ENCODE measurements at places on chromosomes 6 and 20. TPM values are rescaled to one million over a fixed set of nuclear protein-coding genes. Genes with fewer than 3 reads are reported as not detected.

The SPACA1 gene
- total RNA-seq = not detected

The RIMS4 gene
- not detected for total RNA-seq

The SLC44A4 gene
- total RNA-seq = 0.12 TPM

The MICB gene
- total RNA-seq = 36.1 TPM

The SOX18 gene
- 1.3 TPM for total RNA-seq

The PDE10A gene
- total RNA-seq = not detected

The RIN2 gene
- not detected for total RNA-seq

The NRSN1 gene
- total RNA-seq = not detected

The TPD52L1 gene
- 0.29 TPM for total RNA-seq

The THBS2 gene
- total RNA-seq = not detected

The CRIP3 gene
- not detected for total RNA-seq

The DNAAF9 gene
- total RNA-seq = 0.98 TPM

The CLPSL1 gene
- total RNA-seq = not detected

The MEI4 gene
- not detected for total RNA-seq

The HCK gene
- total RNA-seq = 0.22 TPM

The RIMS1 gene
- not detected for total RNA-seq

The POLH gene
- total RNA-seq = 35.7 TPM

The KIAA1755 gene
- total RNA-seq = not detected

The LY6G6F gene
- not detected for total RNA-seq

The SAMD3 gene
- 3.1 TPM for total RNA-seq

The SAPCD1 gene
- total RNA-seq = 16.7 TPM

The SNAI1 gene
- 3.5 TPM for total RNA-seq

The ZC3H12D gene
- 96.7 TPM for total RNA-seq

The ARFGEF3 gene
- total RNA-seq = 0.22 TPM

The TGM2 gene
- total RNA-seq = not detected

The FRK gene
- total RNA-seq = 0.02 TPM

The KAT14 gene
- 17.9 TPM for total RNA-seq

The C6orf89 gene
- total RNA-seq = 31.5 TPM

The CST5 gene
- total RNA-seq = not detected

The NDUFAF4 gene
- 74.1 TPM for total RNA-seq

The CD40 gene
- total RNA-seq = 2.0 TPM

The ENPP1 gene
- 1.2 TPM for total RNA-seq

The MYLK4 gene
- total RNA-seq = 0.10 TPM

The SLC17A1 gene
- total RNA-seq = not detected

The BPIFA1 gene
- not detected for total RNA-seq

The PTCHD4 gene
- not detected for total RNA-seq

The TMEM170B gene
- 0.86 TPM for total RNA-seq

The PPP1R3D gene
- total RNA-seq = 7.0 TPM

The GPX5 gene
- total RNA-seq = not detected

The FOXQ1 gene
- not detected for total RNA-seq

The BPI gene
- not detected for total RNA-seq

The KIF25 gene
- not detected for total RNA-seq

The HLA-DOB gene
- 4.2 TPM for total RNA-seq

The ACTL10 gene
- 3.7 TPM for total RNA-seq

The COL12A1 gene
- not detected for total RNA-seq

The PAX1 gene
- not detected for total RNA-seq
